ENCODE measurements at places on chromosomes 6 and 20.

DNA sequence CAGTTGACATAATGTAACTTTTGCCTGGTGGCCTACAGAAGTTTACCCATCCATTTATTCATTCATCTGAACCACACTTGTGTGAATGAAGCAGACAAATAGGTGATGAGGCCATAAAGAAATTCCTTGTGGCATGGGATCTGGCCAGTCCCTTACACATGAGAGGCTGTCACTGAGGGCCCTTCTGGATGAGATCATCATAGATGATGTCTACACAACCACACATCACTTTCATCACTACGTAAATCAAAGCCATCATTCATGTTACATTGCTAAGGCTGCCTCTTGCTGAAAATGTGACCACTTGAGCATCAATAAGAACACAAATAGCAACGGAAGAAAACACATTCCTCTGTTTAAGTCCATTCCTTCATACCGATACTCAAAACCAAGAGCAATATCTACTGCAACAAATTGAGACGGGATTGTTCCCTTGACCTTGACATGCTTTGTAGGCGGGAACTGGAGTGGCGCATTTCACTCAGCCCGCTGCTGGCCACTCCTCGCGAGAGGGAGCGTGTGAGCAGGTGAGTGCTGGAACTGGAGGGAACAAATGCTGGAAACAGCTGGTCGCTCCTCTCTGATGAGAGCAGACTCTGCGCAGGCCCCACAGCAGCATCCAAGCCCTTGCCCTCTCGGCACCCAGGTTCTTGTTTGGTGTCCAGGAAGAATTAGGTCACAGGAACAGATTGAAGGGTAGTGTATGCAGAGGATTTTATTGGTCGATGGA, 49.3 kb downstream of the FAM50B start:
- DNase-seq, result no peak

GRCh38 chr6:69593706-69594105, 203.1 kb downstream of the LMBRD1 start:
- no peak for DNase-seq

GRCh38 chr20:51583499-51583898, 41.0 kb upstream of the NFATC2 start:
- no peak for DNase-seq

- DNase-seq, result no peak
Measured at GRCh38 chr6:67047996-67048395, 1341.0 kb upstream of the EYS start.

DNA sequence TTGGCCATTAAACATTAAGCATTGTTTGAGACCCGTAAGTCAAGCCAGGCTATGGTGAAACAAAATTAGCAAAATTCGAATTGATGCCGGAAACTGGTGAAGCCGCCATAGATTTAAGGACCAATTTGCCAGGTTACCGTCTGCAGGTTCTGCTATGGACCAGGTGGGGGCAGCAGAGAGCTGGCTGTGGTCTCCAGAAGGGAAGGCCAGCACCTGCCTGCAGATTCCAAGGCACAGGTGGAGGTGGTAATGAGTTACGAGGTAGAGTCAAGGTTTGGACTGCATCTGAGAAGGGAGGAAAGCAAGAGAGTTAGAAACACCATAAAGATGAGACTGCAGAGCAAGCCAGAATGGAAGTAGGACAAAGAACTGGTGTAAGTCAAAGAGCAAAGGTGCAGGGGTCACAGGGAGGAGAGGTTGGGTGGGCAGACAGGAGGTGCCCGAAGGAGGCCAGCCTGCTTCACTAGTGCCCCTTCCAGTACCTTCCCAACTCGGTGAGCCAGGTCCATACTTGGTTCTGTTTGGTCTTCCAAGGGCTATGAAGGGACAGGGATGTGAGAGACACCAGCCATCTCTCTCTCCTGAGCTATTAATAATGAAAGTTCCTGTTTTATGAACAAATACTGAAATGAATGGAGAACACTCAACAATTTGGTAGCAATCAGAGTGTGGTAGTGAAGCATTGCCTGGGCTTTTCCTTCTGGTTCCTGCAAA, 131.6 kb upstream of the ESR1 start:
- DNase-seq, result no peak

- no peak for DNase-seq
Measured at GRCh38 chr6:45808042-45808645, 207.5 kb downstream of the CLIC5 start.

DNA sequence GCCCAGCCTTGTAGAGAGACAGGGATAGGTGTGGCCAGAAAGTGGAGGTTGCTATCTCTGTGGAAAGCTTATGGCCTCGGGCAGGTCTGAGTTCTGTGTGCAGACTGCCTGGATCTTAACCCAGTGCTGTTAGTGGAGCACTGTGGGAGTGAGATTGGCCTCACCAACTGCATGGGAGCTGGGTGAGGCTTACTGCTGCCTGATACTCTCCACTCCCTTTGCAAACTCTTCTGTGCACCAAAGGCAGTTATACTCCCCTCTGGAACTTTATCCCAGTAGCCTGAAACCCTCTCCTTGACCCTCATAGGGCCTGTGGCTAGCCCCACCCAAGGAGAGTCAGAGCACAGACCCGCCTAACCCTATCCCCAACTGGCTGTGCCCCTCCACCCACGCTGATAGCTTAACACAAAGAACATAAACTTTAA, 41.4 kb upstream of the PKIB start:
- no peak for DNase-seq

DNA sequence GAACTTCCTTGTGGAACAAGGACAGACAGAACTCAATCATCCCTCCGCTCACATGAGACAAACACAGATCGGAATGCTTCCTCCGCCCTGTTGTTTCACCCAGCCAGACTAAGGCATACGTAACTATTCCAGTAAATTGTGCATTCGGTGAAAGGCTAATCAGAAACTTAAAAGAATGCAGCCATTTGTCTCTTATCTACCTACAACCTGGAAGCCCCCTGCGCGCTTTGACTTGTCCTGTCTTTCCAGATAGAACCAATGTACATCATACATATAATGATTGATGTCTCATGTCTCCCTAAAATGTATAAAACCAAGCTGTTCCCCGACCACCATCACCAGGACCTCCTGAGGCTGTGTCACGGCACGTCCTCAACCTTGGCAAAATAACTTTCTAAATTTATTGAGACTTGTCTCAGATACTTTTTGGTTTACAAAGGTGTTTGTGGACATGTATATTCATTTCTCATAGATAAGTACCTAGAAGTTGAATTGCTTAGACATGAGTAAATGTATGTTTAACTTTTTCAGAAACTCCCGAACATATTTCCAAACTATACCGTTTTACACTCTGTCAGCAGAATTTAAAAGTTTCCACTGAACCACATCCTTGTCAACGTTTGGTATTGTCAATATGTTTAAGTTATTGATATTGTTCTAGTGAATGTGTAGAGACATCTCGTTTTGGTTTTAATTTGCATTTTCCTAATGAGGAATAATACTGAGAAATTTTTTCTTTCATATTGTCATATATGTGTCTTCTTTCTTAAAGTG, 197.6 kb upstream of the THBS2 start:
- DNase-seq, result no peak

DNA sequence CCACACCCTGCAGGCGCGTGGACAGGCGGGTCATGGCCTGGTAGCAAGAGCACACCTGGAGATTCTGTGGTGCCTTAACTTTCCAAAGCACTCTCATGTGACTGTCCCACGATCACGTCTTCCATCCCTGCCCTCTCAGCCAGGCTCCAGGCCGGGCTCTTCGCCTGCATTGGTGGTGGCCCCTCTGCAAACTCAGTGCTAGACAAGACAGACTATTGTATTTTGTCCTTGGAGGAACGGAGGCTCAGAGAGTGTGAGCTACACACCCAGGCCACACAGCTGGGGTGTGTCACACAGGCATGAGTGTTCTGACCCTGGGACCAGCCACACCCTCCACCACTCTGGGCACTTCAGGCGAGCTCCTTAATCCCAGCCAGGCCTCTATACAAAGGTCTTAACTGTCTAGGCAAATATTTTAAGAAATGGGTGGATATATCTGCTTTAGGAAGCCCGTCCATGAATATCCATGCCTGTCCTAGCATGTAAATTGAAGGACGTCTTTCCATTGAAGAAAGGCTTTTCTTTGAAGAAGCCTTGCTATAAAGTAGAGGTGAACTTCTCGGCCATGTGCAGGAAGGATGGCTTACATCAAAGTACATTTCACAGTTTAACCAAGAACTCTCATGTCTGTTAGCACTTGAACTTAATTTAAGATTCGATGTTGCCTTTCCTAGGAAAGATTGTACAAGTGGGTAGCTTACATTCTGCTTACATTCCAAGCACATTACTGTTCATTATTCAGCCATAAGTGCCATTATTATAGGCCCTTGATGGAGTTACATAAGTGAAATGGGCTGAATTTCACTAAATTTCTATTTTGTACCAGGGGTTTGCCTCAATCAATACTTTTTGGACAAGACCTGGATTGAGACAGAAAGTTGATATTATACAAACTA, 263.9 kb downstream of the DLL1 start:
- no peak for DNase-seq

- no peak for DNase-seq
Measured at GRCh38 chr20:40489886-40490285, 199.2 kb downstream of the MAFB start.

- DNase-seq, result no peak
Measured at GRCh38 chr20:25179439-25180089, 15.9 kb upstream of the ENTPD6 start.

DNA sequence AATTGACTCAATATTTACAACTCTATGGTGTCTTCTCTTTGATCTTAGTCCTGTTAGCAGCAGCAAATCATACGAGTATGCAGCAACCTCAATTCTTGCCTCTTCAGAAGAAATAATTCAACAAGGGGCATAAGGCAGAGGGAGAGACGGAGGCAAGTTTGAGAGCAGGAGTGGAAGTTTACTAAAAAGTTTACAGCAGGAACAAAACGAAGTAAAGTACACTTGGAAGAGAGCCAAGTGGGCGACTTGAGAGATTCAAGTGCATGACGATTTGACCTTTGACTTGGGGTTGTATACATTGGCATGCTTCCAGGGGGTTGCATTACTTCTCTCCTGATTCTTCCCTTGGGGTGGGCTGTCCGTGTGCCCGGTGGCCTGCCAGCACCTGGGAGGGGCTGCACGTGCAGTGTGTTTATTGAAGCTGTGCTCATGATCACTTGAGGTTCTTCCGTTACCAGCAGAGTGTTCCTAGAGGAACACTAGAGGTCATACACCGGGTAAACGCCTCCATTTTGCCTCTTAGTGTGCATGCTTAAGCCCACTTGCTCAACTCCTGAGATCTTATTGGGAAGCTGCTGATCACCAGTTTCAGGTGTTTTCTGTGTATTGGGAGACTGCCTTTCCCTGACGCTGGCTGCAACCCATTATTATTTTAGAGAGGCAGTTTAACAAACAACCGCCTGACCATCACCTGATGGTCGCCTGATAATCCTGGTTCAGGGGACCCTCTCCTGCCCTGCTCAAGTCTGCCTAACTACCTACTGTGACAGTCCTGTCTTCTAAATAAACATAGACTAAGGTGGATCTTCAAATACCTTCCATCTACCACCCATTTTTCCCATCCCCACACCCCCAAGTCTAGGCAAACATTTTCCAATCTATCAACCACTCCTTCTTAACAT, 172.4 kb upstream of the MYLIP start:
- no peak for DNase-seq

GRCh38 chr20:58710481-58711265, 18.1 kb downstream of the NPEPL1 start:
- no peak for DNase-seq

DNA sequence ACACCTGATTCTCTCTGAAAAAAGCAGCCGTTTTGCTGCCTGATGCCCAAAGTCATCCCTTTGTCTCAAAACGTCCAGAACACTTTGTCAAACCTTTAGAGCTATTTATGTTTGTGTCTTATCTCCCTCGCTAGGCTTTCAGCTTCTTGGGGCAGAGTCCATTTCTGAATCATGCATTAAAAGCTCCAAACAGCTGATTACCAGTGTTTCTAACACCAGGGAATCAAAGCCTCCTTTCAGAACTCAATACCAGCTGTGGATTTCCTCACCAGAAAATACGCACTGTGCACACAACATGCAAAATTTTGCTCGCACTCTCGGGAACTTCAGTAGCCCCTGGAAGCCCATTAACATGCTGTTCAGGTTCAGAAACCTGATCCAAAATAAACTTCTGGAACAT, 333.3 kb downstream of the HACE1 start:
- no peak for DNase-seq

DNA sequence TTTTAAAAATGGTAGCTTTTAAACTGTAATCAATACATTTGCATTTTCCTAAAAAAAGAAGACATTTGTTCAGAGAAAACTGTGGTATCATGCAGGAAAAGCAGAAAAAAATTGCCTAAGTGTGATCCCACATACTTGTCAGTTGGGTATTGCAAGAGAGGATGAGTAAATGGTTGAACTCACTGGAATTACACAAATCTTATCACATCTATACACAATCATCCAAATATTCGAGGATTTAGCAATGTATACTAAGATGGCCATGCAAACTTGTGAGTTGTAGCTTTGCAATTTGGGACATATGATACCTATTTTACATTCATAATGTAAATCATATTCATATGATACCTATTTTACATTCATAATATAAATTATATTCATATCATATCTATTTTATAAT, 58.2 kb upstream of the GJE1 start:
- DNase-seq, result no peak

DNA sequence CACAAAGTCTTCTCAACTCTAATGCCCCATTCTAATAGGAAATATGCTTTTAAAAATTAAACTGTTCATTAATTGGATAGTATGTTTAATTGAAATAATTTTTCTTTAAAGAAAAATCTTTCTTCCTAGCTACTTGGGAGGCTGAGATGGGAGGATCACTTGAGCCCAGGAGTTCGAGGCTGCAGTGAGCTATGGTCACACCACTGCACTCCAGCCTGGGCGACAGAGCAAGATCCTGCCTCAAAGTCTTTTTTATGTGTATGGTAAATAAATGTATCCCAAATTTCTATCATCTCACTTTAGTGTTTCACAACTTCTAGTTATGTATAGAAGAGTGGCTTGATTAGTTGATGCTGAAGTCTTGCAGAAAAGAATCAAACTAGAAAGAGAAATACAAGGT, 4.5 kb downstream of the DSE start:
- no peak for DNase-seq

DNA sequence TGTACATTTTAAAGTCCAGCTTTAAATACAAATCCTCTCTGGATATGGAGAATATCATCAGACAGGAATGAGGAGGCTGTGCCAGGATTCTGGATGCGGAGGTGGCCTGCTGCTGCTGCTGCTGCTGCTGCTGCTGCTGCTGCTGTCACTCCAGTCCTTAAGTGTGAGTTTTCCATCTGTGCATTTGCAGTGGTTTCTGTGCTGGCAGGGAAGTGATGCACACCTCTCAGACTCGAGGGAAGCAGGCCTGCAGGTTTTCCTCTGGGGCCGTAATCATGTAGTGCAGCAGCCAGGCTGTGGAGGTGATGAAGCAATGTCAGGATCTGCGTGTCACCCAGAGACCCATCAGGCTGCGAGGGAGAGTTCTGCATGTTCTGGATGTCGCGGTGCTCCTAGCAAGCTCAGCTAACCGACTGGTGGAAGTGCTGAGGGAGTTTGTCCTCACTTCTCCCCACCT, 32.0 kb downstream of the CFAP61 start:
- no peak for DNase-seq

- DNase-seq, result no peak
Measured at GRCh38 chr6:30570740-30571074, 535 bp upstream of the ABCF1 start.

GRCh38 chr6:146304181-146304580, 239.5 kb upstream of the RAB32 start:
- no peak for DNase-seq
